Lower lobe of right lung (tissue), 2 donors: ENCODE measurements at places on chromosomes 4 and X. TPM values are rescaled to one million over a fixed set of nuclear protein-coding genes. Genes with fewer than 3 reads are reported as not detected.

DNA sequence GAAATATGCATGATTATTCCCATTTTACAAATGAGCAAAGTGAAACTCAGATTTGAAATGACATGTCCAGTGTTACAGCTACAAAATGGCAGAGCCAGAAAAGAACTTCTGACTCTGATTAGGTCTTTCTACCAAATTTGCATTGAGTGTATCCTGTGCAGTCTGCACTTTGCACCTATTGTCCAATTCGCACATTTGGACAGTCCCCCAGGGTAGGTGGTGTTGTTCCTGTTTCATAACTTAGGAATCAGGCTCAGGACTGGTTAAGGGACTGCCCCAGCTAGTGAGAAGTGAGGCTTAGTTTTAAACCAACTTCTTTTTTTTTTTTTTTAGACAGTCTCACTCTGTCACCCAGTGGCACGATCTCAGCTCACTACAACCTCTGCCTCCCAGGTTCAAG is 137.9 kb upstream of the NALF2 start:
- no peak for DNase-seq

- no peak for DNase-seq
Measured at GRCh38 chr4:99483636-99484035, 27.2 kb upstream of the C4orf17 start.

- no peak for DNase-seq
Measured at GRCh38 chr4:139940600-139940999, 213.4 kb downstream of the MAML3 start.

GRCh38 chr4:84939113-84939512 is 27.4 kb downstream of the WDFY3 start:
- no peak for DNase-seq

- DNase-seq = no peak
Measured at GRCh38 chr4:161714022-161714751, 449.6 kb downstream of the FSTL5 start.

DNA sequence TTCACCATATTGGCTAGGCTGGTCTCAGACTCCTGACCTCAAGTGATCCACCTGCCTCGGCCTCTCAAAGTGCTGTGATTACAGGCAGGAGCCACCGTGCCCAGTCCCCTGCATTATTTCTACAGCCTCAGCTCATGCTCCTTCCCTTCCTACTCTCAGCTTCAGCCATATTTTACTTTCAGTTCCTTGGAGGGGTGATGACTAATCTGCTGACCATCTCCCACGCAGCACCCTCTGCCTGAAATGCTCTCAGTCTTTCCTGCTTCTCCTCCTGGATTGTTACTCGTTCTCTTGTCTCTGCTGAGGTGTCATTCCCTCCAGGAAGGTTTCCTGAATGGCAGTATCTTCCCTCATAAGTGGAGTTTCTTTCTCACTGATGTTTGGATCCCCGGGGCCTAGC is 63.3 kb downstream of the MOSPD2 start:
- peak; percentile 35 for DNase-seq

- DNase-seq = no peak
Measured at GRCh38 chr4:42656679-42656943, 294 bp downstream of the ATP8A1 start.

DNA sequence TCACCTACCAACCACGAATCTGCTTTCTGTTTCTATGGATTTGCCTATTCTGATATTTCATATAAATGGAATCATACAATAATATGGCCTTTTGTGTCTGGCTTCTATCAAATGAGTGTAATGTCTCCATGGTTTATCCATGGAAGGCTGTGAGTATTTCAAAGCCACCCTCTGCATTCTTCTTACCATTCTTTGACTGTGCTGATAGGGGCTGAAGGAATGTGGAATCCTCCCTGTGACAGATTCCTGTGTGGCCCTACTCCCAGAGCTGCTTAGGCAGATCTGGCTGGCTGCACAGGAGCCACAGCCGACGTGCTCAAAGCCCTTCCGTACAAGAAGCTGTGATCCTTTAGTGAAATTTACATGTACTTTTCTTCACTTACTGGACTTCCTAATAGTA is 163.2 kb downstream of the HS6ST2 start:
- DNase-seq = no peak

- DNase-seq = no peak
Measured at GRCh38 chr4:168540086-168540485, 43.2 kb downstream of the PALLD start.

GRCh38 chr4:165992283-165992682 is 119.2 kb downstream of the TLL1 start:
- DNase-seq = no peak

DNA sequence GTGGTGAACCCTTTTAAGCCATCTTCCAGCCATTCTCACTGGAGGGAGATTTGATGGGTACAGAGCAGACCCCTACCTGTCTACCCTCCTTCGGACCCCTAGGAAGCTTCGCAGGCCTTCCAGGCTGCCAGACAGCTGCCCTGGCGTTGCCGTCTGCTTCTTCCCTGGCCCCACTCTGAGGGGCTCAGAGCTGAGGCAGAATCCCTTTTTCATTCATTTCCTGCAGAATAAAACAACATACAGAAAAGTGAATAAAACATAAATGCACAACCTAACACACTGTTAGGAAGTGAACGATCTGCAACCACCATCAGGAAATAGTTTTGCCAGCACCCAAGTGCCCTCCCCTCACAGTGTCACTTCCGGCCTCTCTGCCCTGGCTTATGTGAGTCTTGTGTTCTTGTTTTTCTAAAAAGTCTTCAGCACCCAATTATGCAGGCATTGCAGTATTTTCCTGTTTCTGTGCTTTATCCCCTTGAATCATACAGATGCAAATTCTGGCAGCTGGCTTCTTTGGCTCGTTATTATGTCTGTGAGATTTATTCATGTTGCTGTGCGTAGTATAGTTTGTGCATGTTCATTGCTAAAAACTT is 5.6 kb upstream of the ADD1 start:
- DNase-seq = peak; percentile 70

GRCh38 chr4:54015423-54016030 is 48.9 kb downstream of the CHIC2 start:
- no peak for DNase-seq

DNA sequence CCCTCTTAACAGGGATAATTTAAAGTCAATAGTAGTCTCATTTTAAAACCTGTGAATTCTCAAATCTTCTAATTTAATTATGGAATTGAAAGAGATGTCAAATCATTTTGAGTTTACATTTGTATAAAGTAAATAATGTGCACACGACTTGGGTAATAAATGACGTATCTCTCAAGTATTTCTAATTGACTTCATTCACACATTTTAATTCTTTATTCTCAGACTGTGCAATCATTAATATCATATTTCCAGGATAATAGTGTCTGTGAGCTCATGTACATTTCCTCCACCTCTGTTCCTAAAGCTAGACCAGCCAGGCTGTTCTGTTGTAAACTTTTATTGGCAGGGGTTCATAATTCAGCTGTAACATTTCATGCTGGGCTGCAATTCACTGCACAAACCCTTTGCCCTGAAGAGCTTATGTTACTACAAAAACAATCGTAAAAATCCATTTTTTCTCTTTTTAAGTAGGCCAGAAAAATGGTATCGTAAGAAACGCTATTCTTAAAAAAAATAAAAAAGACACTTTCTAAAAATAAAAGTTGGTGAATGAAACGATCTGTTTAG is 1103.1 kb upstream of the TENM3 start:
- DNase-seq = no peak

- DNase-seq = no peak
Measured at GRCh38 chr4:83267121-83267829, 17.3 kb downstream of the COQ2 start.

DNA sequence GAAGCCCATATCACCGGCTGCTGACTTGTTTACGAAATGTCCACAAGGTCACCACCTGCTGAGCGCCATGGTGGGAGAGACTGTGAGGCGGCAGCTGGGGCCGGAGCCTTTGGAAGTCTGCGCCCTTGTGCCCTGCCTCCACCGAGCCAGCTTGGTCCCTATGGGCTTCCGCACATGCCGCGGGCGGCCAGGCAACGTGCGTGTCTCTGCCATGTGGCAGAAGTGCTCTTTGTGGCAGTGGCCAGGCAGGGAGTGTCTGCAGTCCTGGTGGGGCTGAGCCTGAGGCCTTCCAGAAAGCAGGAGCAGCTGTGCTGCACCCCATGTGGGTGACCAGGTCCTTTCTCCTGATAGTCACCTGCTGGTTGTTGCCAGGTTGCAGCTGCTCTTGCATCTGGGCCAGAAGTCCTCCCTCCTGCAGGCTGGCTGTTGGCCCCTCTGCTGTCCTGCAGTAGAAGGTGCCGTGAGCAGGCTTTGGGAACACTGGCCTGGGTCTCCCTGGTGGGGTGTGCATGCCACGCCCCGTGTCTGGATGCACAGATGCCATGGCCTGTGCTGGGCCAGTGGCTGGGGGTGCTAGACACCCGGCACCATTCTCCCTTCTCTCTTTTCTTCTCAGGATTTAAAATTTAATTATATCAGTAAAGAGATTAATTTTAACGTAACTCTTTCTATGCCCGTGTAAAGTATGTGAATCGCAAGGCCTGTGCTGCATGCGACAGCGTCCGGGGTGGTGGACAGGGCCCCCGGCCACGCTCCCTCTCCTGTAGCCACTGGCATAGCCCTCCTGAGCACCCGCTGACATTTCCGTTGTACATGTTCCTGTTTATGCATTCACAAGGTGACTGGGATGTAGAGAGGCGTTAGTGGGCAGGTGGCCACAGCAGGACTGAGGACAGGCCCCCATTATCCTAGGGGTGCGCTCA is 8.7 kb upstream of the MSANTD1 start:
- DNase-seq = no peak

- no peak for DNase-seq
Measured at GRCh38 chr4:151584101-151584500, 175.1 kb downstream of the FHIP1A start.

GRCh38 chrX:134604701-134605311 is 53.5 kb downstream of the PLAC1 start:
- DNase-seq = peak; percentile 45

DNA sequence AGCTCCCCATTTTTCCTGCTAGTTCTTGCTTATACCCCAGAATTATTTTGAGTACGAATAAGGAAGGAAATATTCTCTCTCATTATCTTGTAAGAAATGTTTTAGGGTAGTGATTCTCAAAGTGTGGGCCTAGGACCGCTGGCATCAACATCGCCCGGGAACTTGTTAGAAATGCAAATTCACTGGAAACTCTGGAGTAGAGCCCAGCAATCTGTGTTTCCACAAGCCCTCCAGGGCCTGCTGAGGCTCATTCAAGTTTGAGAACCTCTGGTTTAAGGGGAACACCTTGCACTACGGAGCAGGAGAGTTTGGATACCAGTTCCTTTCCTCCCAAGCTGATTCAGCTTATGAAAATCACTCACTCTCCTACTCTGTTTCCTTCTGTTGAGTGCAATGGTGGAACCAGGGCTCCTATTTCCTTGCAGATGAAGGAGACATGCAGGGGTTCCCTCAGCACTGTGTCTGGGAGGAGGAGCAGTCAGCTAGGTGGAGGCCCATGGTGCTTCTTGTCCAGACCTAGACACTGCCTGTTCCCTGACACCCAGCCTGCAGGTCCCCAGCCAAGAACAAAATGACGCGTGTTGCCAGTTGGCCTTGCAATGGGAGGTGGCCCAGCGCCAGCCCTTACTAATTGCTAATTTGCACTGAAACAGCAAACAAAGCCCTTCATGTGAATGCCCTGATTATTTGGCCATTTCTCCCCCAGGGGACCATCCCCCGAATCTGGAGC is 68.5 kb downstream of the CYTL1 start:
- no peak for DNase-seq

DNA sequence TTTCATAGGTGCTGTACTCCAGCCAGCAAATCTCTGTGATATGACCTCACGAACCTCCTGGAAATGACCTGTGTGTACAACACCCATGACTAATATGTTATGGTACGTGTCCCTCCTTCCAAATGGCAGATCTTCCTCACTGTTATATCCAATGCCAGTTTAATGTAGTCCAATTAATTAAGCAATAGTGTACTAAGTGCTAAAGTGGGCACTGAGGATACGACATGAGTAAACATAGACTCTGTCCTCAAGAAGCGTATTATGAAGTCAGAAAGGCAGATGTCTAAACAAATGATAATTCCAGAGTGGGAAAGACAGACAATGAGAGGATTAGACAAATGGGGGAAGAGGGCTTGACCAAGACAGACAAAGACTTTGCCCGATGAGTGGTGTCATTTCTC is 33.9 kb downstream of the GPRIN3 start:
- no peak for DNase-seq

DNA sequence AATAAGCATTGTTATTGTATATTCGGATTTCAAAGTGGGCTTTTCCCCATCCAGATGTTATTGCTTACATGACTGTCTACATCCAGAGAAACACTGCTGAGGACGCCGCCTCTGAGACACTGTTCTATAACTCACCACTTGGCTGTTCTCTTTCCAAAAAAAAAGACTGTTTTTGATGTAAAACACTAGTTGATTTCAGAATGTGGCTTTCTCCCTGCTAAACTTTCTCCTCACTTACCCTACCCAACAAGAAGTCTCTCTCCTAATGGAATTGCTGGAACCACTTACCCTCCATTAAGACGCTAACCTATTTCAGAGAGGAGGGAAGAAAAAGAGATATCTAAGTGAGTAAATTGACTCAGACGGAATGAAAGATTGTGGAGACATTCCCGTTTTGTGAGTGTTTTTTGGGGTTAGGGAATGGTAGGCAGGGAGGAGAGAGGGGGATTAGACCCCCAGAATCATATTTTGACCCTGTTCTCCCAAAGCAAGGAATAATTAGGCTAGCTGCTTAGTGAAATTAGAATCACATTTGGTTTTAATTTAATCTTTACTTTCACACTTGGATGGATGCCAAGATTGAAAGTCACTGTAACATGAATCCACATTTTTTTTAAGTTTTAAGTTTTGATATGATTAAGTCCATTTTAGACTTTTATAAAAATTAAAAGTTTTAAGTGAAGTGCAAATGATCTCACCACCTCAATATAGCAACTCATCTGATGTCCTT is 174.9 kb downstream of the CHIC2 start:
- no peak for DNase-seq

DNA sequence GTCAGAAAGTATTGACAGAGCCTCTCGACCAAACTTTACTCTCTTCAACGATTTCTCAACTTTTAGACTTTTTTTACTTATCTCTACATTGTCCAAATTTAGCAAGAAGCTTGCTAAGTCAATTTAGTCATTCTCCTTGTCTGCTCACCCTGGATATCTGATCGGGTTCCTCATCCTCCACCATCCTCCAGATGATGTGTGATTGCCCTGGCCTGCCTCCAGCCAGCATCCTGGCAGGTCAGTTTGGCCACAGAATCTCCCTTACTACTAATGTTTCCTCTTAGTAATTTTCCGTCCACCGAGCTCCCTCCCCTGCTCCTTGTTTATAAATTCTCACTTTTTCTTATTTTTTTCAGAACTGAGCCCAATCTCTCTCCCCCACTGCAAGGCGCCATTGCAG is 167.9 kb upstream of the ZFP42 start:
- DNase-seq = no peak

DNA sequence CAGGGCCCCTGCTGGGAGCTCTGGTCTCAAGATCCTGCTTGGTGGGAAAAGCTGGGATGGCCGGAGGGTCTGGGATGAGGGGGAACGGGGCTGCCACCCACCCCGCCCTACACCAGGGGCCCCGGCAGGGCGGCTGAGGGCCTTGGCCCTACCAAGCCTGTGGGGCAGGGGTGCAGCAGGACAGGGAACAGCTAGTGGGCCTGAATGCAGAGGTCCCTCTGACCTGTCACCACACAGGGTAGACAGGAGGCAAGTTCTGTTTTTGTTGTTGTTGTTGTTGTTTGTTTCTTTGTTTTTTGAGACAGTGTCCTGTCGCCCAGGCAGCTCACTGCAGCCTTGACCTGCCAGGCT is 332 bp upstream of the RENBP start:
- no peak for DNase-seq

Gene XAGE1A
- not detected for total RNA-seq

Gene TMEM35A
- total RNA-seq = 1.5 TPM

Gene PAGE4
- total RNA-seq = not detected

Gene WAS
- total RNA-seq = 40.3 TPM

Gene RAB9B
- total RNA-seq = 0.59 TPM

Gene CRMP1
- total RNA-seq = 6.2 TPM

Gene LUZP4
- total RNA-seq = not detected

Gene POU4F2
- total RNA-seq = not detected

Gene IBSP
- total RNA-seq = not detected
